ENCODE measurements at places on chromosomes 13 and 19. TPM values are rescaled to one million over a fixed set of nuclear protein-coding genes. Genes with fewer than 3 reads are reported as not detected.

Gene OR7D2
- total RNA-seq: under 0.01 TPM

Gene ZNF507
- total RNA-seq: 26.0 TPM

Gene ACER1
- total RNA-seq: 0.42 TPM

Gene PSPN
- total RNA-seq: 1.0 TPM

Gene ZNF813
- total RNA-seq: 4.4 TPM

Gene TECR
- total RNA-seq: 28.9 TPM

Gene ZNF724
- 4.7 TPM for total RNA-seq

Gene TYROBP
- 286 TPM for total RNA-seq

Gene TEX29
- total RNA-seq: 0.21 TPM

Gene TMEM38A
- total RNA-seq: 2.7 TPM

Gene C19orf67
- total RNA-seq: not detected

Gene TTC9B
- total RNA-seq: 0.10 TPM

Gene THSD8
- total RNA-seq: not detected

Gene ZNF726
- 2.9 TPM for total RNA-seq

All from mononuclear cell (primary cell).